ENCODE measurements at places on chromosomes 4 and X.

DNA sequence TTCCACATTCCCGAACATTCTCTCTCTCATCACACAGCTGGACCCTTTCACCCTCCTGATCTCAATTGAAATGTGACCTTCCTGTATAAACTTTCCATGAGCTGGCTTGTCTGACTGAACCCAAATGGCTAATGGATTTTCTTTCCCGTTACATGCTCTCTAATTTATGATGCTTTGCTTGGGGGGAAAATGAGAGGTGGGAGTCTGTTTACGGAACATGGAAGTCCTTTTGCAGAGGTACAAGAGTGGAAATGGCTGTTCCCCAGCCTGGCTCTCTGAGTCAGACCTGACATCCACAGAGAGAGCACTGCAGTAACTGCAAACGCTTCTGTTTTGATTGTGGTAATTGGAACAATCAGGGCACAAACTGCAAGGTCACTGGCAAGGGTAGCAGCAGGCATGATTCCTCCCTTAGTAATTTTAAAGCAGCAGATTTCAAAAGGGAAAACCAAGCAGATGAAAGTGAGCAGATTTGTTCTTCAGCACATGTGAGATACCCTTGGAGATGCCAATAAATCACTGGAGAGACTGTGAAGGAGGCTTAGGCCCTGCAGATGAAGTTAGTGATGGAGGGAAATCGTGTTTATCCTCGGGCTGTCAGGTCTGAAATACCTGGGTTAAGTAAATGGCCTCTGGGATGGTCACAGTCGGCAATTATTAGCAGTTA, 83.9 kb downstream of the SNCA start:
- DNase-seq: no peak

GRCh38 chr4:170818786-170819185, 729.0 kb upstream of the AADAT start:
- DNase-seq: no peak

DNA sequence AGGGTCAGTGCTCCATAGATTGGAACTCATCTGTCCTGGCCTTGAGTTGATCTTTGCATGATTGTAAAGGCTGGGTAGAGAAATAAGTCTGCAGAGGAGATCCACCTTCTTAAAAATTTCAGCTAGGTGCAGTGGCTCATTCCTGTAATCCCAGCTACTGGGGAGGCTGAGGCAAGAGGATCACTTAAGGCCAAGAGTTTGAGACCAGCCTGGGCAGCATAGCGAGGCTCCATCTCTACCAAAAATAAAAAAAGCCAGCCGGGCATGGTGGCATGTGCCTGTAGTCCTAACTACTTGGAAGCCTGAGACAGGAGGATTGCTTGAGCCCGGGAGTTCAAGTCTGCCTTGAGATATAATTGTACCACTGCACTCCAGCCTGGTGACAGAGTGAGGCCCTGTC, 476 bp upstream of the CXCR3 start:
- DNase-seq: no peak

DNA sequence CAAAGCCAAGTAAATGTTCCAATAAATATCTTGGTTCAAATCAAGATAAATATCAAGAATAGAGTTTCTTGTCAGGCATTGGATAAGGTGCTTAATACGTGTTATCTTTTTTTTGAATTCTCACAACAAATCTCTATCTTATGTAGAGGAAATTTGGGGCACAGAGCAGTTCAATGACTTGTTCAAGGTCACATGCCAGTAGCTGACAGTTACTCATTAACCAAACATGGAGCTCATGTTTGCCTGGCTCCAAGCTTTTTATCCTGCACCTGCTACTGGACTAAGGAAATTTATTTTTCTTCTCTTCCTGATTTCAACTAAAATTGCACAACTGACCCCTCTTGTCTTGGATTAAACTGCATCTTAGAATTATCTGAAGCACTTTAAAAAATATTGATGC, 76.3 kb downstream of the ATP10D start:
- DNase-seq: no peak
